ENCODE measurements at places on chromosomes 6 and 20. TPM values are rescaled to one million over a fixed set of nuclear protein-coding genes. Genes with fewer than 3 reads are reported as not detected.

DNA sequence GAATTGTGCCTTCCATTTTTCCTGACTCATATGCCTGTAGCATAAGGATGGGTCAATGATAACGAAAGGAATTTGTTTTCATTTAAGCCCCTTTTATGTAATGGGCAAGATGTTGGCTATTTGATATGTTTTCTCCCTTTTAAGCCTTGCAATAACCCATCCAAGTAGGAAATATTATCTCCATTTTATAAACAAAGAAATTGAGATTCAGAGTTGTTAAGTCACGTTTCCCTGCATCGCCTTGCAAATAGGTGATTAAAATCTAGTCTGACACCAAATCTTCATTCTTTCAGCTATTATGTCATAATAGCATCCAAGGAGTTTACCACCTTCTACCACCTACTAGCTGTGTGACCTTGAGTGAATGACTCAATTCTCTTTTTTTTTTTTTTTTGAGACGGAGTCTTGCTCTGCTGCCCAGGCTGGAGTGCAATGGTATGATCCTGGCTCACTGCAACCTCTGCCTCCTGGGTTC, 7.0 kb downstream of the HNF4A start:
- no peak for DNase-seq

Gene IRF4
- total RNA-seq = 0.05 TPM

DNA sequence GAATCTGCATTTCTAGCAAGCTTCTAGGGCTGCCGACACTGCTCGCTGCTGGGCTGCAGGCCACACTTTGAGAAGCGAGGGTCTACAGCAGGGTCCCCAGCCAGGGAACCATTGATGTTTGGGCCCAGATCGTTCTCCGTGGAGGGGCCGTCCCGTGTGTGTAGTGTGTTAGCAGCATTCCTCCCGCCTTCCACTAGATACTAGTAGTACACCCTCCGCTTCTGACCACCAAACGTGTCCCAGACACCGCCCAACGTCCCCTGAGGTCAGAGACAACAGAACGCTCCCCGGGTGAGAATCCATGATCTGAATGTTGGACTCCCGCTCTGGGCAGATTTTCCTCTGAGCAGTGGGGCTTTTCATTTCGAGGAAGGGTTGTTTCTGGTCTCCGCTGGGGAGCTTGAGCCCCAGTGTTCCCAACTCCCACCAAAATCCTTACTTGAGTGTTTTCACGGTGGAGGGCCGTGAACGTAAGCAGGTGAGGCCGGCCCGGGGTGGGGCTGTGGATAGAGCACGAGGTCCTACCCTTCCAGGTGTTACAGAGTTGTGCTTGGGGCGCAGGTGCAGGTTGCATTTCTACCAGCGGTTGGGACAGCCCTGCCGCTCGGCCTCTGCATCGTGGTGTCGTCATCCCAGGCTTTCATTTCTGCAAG, 124.6 kb downstream of the SYCP2 start:
- peak; percentile 58 for DNase-seq

Gene TNNC2
- 0.52 TPM for total RNA-seq

- DNase-seq = no peak
Observed at GRCh38 chr6:47631269-47631772, 67.1 kb upstream of the ADGRF4 start.

DNA sequence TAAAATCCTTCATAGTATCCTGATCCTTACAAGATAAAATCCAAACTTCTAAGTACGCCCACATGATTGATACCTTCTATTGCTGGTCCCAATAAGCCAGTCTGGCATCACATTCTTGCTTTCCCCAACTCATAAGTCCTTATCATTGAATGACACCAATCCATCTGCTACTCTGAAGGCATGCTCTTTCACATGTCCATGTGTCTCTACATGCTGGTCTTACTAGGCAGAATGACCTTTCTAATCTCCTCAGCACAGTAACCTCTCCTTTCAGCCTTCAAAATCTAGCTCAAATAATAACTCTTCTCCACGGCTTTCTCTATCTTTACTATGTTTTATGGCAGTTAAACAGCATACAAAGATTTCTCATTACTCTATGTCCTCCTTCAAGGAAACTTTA, 71.1 kb downstream of the ASCC3 start:
- DNase-seq = no peak

DNA sequence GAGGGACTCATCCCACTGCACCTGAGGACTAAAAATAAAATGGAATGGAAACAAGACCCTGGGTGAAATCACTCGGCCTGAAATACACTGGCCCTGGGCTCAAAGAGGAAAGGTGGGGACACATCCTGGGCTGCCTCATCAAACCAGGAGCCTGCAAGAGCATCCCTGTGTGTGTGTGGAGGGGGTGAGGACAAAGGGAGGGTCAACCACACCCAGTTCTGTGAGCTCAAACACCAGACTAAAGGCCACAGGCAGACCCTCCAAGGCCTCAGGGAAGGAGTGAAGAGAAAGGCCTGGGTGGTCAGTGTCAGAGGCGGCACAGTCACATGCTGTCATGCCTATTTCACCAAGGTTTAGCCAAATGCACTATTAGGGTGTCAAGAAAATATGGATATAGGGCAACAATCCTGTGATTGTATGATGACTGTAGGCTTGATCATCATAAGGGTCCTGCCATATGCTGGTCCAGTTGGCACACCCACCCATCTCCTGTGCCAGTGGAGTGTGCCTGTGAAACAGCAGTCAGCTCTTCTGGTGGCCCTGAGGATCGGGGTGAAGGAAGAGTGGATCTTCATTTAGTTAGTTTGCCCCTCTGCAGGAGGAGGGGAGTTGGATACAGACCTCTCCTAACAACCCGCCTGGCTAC, 28.9 kb downstream of the SRSF3 start:
- peak; percentile 10 for DNase-seq

Gene C6orf15
- total RNA-seq = not detected

GRCh38 chr20:15220778-15221565, 883.6 kb upstream of the FLRT3 start:
- DNase-seq = no peak

- no peak for DNase-seq
Observed at GRCh38 chr20:17681726-17682102, 328 bp downstream of the RRBP1 start.

DNA sequence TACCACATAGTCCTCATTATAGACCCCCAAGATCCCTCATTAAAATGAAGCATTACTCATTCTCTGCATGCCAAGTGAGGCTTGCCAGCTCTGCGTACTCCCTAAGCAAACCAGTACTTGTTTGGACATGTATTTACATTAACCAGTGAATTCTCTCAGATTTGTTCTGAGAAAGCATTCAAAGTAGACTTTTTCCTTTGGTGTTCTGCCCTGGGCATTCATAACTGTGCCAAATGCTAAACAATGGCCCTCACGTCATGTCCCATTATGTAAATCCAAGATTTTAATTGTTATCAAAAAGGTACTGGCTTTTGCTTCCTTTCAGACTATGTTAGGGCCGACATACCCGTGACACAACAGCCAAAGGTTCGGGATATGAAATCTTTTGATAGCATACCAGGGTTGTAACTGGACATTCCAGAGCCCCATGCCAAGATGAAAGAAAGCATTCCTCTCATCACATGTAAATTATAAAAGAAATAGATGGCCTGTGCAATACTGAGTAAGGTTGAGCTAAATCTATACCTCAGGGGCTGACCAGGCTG, 164.2 kb downstream of the ADAT2 start:
- DNase-seq = no peak

Gene WFDC12
- total RNA-seq = not detected

GRCh38 chr6:37766717-37767116, 52.8 kb upstream of the ZFAND3 start:
- no peak for DNase-seq

DNA sequence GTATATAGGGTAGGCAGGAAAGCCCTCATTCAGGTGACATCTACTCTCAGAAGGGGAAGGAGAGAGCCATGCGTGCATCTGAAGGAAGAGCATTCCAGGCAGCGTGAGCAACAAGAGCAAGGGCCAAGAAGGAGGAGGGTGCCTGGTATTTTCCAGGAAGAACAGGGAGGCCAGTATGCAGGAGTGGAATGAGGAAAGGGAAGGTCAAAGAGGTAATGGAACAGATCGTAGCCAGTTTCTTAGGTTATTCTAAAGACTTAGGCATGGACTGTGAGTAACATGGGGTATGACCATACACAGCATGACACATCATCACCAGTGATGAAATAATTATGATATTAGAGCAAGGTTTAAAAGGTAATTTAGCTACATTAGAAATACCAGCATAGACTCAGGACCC, 24.1 kb downstream of the ALDH8A1 start:
- DNase-seq = no peak

GRCh38 chr6:36443471-36444428, 950 bp downstream of the KCTD20 start:
- DNase-seq = no peak

Gene SCRT2
- total RNA-seq = not detected

Gene RIPOR3
- total RNA-seq = not detected

Gene BTN3A1
- total RNA-seq = 19.3 TPM

GRCh38 chr6:14792118-14792955, 453.5 kb upstream of the JARID2 start:
- DNase-seq = no peak

GRCh38 chr6:107626645-107627044, 136.7 kb downstream of the SOBP start:
- no peak for DNase-seq

Gene RCAN2
- 3.7 TPM for total RNA-seq

DNA sequence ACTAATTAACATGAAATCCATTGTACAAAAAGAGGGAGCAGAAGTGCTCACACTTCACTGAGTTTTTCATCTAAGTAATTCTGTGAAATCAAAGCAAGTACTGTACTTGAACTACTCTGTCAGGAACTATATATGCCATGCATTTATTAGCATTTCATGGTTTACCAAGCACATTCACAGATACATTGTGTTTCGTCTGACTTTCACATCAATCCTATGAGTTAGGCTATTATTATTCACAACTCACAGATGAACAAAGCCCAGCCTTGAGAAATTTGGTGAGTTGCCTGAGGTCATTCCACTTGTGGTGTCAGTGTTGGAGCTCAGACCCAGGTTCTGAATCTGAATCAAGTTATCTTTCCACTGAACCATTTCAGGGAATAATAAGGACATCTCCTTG, 33.7 kb upstream of the TENT5A start:
- DNase-seq = no peak

DNA sequence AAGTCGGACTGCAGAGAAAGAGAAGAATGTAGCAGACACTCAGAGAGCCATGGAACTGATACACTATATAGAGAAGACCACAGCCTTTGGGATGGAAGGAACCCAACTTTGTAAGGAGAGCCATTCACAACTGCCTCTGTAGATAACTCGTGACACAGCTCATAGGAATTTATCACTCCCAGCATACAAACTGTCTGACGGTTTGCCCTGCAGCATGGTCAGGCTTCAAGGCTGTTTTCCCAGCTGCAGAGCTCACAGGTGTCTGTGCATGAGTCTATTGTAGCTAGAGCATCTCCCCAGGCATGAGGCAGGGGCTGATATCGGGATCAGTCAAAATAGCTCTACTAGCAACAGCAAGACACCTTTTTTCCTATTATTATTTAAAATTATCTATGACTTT, 130.5 kb upstream of the DTNBP1 start:
- no peak for DNase-seq

Gene NELFCD
- total RNA-seq = 37.6 TPM

DNA sequence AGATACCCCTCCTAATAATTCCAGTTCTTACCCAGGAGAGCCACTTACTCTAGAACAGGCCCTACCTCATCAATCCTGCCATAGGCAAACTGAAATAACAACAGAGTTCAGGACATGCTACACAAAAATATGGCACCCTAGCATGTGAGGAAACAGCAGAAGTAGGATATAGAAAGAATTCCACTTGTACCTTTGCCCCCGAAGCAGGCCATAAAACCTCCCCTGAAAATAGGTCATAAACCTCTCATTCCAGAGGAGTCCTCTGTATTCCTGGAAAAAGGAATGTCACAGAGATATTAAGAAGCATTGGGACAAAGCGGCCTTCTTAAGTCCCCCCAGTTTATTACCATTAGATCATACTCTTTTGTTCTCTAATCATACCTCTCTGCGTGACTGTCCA, 504.3 kb upstream of the MARCKS start:
- DNase-seq = no peak

- no peak for DNase-seq
Observed at GRCh38 chr6:68572525-68572924, 62.6 kb upstream of the ADGRB3 start.

- DNase-seq = no peak
Observed at GRCh38 chr6:163579880-163580295, 165.4 kb downstream of the QKI start.

Gene ADTRP
- 1.3 TPM for total RNA-seq

- no peak for DNase-seq
Observed at GRCh38 chr6:168676552-168677322, 235.8 kb downstream of the SMOC2 start.

Gene DAAM2
- total RNA-seq = 137 TPM

Gene GJA1
- 194 TPM for total RNA-seq

GRCh38 chr6:112415366-112415765, 68.2 kb downstream of the RFPL4B start:
- DNase-seq = no peak

DNA sequence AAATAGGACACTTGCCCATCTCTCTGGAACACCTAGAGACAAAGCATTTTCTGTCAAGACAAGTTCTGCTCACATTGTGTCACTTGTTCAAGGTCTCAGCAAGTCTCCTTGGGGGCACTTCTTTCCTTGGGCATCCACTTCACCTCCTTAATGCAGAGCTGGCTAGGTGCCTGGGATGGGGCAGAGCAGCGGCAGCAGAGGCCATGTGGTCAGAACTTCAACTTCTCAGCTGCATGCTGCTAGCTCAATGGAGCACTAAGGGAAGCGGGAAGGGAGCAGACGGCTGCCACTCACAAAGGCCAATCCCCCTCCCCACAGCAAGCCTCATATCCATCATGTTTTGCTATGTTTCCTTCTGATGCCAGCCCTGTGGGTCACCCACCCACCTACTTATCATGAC, 31.5 kb downstream of the NEDD9 start:
- no peak for DNase-seq

Gene GPR63
- 1.1 TPM for total RNA-seq

GRCh38 chr6:26054781-26055718, 32.2 kb upstream of the HFE start:
- no peak for DNase-seq

- DNase-seq = peak; percentile 61
Observed at GRCh38 chr20:57649617-57650015, 29.4 kb upstream of the ZBP1 start.

Gene CHMP4B
- total RNA-seq = 122 TPM

DNA sequence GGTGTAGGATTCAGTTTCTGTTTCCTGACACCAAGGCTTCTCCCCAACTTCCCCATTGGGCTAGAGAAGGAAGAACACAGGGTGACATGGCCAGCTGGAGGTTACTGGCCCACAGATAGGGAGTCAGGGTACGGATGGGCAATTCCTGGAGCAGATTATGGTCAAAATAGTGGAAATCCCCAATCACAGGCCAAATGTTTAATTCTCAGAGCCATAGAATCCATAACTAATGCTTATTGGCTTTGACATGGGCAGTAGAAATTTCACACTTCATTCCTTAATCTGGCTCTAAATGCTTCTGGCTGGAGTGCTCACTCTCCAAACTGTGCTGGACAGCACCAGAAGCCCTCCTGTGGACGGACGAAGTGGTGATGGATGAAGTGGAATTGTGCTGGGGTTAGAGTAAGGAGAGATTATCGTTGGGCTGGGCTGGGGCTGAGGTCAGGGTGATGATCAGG, 887 bp downstream of the SIGLEC1 start:
- DNase-seq = no peak

- peak; percentile 95 for DNase-seq
Observed at GRCh38 chr6:149862922-149863697, 1.0 kb downstream of the LRP11 start.

GRCh38 chr20:50274570-50275430, 84.2 kb downstream of the CEBPB start:
- DNase-seq = no peak

Gene TMEM217
- total RNA-seq = 1.8 TPM
